ENCODE measurements at places on chromosomes 6 and 20. TPM values are rescaled to one million over a fixed set of nuclear protein-coding genes. Genes with fewer than 3 reads are reported as not detected.

GRCh38 chr6:36076178-36077063, 48.8 kb downstream of the MAPK14 start:
- DNase-seq, result no peak

- no peak for DNase-seq
Measured at GRCh38 chr6:80214436-80215022, 108.1 kb downstream of the BCKDHB start.

DNA sequence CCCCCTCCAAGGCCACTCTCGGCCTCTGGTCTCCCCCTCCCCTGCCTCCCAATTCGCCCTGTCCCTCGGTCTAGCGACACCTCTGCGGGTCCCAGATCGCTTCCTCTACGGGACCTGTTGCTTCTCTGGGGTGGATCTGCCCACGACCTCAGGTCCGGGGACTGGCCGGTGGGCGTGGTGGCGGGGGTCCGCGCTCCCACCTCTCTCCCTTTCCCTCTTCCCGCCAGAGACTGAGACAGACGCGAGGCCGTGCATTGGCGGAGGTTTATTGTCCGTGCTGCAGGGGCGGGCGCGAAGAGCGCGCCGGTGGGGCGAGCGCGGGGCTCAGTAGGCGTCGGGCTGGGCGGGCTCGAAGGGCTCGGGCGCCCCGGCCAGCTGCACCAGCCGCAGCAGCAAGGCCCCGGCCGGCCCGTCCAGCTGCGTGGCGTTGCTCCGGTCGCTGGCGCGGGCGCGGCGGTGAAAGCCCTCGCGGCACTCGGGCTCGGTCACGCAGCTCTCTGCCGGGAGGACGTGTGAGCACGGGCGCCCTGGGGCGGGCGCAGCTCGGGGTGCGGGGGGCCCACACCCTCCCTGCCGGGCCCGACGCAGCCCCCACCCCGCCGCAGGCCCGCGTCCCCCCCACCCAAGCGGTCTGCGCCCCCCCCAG, 2.1 kb downstream of the AVP start:
- no peak for DNase-seq

DNA sequence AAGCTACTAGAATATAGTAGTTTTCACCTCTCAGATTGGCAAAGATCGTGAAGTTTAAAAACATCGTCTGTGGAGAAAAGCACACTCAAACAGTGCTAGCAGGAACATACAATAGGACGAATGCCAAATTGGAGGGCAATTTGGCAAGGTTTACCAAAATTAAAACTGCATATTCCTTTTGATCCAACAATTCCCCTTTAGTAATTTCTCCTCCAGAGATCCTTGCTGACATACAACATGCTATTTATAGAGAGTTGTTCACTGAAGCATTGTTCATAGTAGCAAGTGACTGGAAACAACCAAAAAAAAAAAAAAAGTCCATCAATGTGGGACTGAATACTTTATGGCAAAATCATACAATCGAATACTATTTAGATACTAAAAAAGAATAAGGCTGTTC, 202.2 kb downstream of the ATXN1 start:
- no peak for DNase-seq

Gene UST
- 33.1 TPM for total RNA-seq

GRCh38 chr6:27839626-27840475, 72.3 kb downstream of the OR2B2 start:
- DNase-seq, result no peak

DNA sequence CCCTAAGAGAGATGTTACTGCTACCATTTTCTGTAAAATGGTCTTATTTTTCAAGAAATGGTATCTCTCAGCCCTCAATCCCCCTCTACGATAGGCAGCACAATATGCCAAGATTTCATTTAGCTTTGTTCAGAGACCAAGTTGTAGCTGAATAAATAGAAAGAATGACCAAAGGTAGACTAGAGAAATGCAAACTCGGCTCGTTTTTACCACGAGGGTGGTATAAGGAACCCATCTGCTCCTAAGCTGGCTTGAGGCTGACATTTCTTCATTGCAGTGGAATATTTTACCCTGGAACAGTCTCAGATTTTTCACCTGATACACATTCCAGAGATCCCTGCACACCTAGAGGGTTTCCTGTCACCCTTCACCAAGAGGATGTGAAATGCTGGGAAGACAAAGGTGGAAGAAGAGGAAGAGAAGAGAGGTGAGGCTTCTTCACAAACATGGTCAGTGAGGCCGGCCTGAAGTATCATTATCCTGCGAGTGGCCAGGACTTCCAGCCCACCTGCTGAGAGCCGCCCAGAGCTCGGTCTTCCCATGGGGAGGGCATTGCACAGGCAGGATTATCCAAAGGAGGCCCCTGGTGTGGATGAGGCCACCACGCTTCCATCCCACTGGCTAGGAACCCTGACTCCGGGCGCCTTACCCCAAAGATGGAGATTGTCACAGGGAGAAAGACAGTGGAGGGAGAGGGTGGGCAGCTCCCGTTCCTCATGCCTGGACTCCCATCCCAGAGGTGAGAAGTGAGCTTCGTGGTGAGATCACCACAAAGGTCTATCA, 57.1 kb upstream of the AFDN start:
- no peak for DNase-seq

Gene YWHAB
- 126 TPM for total RNA-seq

Gene GNMT
- total RNA-seq, result 1.8 TPM

DNA sequence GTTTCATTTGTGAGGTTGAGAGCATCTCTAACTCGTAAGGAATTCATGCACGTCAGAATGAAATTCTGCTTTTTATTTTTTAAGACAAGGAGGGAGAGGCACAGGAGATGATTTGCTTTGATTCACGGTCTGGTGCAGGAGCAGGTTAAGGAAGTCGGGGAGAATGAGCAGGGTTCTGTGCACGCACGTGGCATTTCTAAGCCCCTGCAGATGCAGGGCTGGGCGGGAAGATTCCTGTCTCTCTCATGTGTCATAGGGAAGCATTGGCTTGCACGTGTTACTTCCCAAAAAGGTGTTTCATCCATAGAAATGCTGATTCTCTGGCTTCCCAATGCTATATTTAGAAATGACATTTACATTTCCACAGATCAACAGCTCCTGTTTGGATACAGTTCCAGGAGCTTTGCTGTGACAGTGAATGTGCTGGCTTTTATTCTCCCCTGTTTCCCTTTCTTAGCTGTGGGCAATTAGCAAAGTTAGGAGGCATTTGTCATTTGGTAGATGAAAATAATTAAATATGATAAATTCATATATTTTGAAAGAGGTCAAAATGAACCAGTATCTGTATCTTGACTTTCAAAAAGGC, 119.7 kb upstream of the ZFP64 start:
- DNase-seq, result no peak

Gene PTPRK
- total RNA-seq, result 25.9 TPM

Gene DXO
- total RNA-seq, result 23.0 TPM

Gene LBP
- total RNA-seq, result 0.40 TPM

- DNase-seq, result no peak
Measured at GRCh38 chr20:16844406-16844805, 96.2 kb downstream of the OTOR start.

Gene TMEM170B
- 9.5 TPM for total RNA-seq

DNA sequence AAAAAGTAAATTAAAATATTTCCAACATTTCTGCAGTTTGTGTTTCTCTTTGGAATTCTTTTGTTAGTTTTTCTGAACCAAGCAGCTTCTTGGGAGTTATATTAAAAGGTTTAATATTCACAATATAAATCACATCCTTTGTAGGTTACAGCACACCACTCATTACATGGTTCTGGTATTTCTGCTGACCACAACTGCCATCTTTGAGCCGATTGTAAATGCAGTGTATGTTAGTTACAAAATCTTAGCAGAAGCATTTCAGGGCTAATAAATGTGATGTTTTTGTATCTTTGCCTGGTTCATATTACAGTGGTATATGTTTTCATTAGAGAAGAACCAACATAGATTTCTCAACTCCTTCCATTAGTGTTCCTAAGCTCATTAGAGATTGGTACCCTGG, 19.1 kb upstream of the TSHZ2 start:
- no peak for DNase-seq

DNA sequence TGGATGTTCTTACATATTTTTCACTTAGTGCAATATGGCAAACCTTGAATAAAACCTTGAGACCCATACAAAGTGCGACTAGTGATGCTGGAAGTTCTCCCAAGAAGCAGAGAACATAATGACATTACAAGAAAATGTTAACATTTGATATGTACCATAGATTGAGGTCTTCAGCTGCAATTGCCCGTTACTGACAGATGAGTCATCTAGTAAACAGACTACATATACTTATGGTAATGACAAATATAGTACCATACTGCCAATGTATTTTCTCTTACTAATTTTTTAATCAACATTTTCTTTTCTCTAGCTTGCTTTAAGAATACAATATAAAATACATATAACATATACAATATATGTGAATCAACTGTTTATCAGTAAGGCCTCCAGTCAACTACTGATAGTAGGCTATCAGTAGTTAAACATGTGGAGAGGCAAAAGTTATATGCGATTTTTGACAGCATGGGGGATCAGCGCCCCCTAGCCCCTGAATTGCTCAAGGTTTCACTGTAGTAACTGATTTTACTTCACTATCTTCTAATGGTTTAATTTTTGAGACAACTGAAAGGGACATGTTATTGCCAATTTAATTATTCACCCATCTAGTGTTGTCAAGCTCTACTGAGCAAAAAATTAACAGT, 166.7 kb upstream of the ADGRB3 start:
- DNase-seq, result no peak

Gene MYO6
- 29.4 TPM for total RNA-seq
